Hematopoietic multipotent progenitor cell treated with erythropoietin and hydrocortisone succinate and interleukin-3 and kit ligand, for 17 days (in vitro differentiated cells): ENCODE measurements at places on chromosomes 4 and X.

- DNase-seq, result no peak
These were observed 172.5 kb upstream of the ANXA3 start for GRCh38 chr4:78379040-78379439.

GRCh38 chrX:17078031-17078720 is 131.7 kb downstream of the REPS2 start:
- no peak for DNase-seq

GRCh38 chr4:179325181-179325580 is 1882.9 kb upstream of the AGA start:
- no peak for DNase-seq

DNA sequence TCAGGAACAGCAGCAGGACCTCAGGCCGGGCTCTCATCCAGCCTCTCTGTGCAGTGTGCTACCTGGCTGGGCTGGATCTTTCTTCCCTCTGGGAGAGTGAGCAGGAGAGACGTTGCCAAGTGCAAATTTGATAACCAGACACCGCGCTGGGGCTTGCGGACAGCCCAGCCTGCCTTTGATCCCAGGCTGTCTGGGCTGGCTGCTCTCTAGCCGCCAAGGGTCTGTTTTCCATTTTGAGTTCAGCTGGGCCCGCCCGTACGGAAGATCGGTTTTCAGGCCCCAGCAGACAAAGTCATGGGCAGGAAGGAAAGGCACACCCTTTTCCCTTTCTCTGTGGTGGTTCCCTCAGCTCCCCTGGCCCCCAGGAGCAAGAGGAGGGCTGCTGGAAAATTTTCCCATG is 90.2 kb downstream of the CPZ start:
- no peak for DNase-seq
